ENCODE measurements at places on chromosomes 2 and 18.

DNA sequence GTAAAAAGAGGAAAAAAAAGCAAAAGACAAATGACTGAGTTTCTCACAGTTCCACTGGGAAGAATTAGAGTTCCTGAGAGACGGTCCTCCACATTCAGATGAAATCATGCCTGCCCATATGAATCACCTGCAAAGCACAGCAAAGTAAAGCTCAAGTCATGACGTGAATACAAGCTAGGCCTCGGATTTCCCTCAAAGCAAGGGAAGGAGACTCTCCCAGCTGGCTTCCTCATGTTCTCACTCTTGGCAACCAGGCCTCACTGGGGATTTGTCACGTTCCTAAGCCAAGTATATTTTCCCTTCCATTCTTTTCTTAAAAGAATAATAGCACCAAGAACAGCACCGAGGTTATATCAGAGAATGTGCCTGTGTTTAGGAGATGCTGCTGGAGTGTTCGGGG is 47.0 kb downstream of the CYP27C1 start:
- no peak for DNase-seq

DNA sequence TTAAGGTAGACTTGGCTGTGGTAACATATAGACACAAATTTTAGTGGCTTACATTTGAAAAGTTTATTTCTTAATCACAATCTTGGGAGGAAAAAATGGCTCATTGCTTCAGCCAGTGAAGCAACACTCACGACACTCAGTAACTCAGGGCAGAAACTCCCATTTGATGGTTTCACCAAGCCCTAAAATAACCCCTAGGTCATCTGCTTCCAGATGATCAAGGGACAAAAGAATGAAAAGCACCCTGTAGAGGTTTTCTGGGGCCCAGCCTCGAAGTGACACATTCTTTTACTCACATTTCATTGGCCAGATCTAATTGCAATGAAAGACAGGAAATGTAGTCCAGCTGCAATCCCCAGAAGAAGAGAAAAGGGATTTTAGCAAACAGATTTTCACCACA is 275.9 kb downstream of the TMX3 start:
- DNase-seq: no peak

- DNase-seq: no peak
Measured at GRCh38 chr2:18362696-18363095, 197.8 kb downstream of the RDH14 start.

- DNase-seq: no peak
Measured at GRCh38 chr2:48249025-48249424, 280.9 kb upstream of the STON1 start.

DNA sequence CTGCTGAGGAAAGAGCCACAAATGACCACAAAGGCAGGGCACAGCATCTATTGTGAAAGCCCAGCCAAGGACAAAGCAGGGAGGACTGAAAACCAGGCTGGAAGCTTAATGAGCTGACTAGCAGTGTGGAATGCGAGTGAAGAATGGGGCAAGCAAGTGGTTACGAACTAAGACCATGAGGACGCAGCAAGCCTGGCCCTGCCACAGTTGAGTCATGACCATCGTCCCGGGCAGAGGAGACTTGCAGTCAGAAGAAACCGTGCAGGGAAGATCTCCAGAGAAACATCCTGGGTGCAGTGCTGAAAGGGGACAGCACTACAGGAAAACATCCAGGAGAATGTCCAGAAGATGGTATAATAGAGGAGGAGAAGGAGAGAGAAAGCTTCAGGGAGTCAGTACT is 120.5 kb upstream of the GYPC start:
- DNase-seq: no peak

DNA sequence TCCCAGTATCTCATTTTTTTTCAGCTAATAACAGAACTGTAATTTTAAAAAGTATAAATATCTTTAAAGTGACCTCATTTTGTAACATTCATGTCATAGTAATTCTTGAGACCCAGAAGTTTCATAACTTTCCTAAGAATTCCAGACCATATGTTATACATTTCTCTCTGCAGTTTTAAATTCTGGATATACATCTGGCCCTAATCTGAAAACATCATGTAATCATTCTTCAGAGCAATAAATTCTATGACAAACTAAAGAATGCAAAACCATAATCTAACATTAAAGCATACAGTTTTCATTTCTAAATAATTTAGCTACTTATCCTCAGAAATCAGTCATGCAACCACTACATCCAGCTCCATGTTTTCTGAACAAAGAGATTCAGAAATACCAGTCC is 198.3 kb upstream of the SLC35G4 start:
- no peak for DNase-seq

GRCh38 chr2:234528410-234529148 is 31.7 kb upstream of the ARL4C start:
- no peak for DNase-seq

- no peak for DNase-seq
Measured at GRCh38 chr2:226575928-226576327, 223.7 kb downstream of the IRS1 start.

DNA sequence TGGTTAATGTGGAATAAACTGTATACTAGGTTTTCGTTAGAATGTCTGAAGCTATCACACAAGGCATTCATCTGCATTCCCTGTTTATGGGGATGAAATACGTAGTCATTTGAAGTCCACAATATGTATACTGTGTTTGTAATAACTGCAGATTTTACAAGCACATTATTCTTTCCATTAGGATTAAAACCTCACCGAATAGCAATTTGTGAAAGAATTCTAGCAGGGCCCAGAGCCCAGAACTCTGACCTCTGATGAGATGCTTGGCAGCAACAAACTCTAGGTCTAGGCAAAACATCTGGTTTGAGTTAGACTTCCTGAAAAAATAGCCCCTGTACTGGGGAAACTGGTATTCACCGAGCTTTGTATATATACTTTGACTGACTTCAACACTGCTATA is 158.2 kb downstream of the SRBD1 start:
- DNase-seq: no peak

GRCh38 chr18:67995769-67996168 is 479.2 kb upstream of the DSEL start:
- DNase-seq: no peak

DNA sequence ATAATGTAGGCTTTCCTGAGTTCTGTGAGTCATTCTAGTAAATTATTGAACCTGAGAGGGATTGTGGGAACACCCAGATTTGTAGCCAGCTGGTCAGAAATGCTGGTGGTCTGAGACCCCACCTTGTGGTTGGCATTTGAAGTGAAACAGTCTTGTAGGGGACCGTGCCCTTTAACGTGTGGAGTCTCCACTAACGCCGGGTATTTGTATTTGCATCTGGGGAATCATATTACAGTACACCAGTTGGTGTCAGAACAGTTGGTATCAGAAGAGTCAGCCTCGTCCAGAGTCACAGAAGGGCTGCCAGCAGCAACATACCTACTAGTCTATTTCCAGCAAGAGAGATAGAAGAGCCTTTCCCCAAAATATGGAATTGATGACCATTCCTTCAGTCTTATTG is 38.3 kb upstream of the PTPN4 start:
- no peak for DNase-seq

DNA sequence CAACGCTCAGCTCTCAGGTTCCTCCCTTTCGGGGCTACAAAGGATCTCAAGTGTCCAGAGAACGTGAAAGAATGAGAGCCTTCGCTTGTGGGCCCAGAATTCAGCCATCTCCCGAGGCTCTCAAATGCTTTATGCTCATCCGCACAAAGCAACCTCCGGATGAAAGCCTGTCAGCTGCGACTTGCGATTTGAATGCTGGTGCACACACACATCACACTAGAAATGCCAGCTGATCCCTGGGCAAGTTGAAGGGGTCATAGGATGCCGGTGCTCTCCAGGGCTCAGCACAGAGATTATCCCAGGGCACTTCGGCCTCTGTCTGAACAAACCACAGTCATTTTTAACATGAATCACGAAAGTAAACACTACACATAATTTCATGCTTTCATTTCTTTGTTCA is 141.8 kb upstream of the MYT1L start:
- no peak for DNase-seq

GRCh38 chr2:120472891-120473309 is 127.0 kb downstream of the INHBB start:
- no peak for DNase-seq

- DNase-seq: no peak
Measured at GRCh38 chr2:51218047-51218446, 186.1 kb upstream of the NRXN1 start.

- no peak for DNase-seq
Measured at GRCh38 chr2:64234150-64234549, 89.9 kb upstream of the PELI1 start.

GRCh38 chr2:161107265-161107664 is 53.0 kb upstream of the TANK start:
- DNase-seq: no peak

GRCh38 chr18:3481696-3482210 is 31.8 kb downstream of the TGIF1 start:
- peak; percentile 52 for DNase-seq

GRCh38 chr2:36770542-36771287 is 74.2 kb downstream of the VIT start:
- DNase-seq: peak; percentile 64

GRCh38 chr18:50053111-50053510 is 141.8 kb downstream of the MYO5B start:
- no peak for DNase-seq

- no peak for DNase-seq
Measured at GRCh38 chr18:56889621-56890020, 238.5 kb downstream of the WDR7 start.

GRCh38 chr2:112688086-112688880 is 32.5 kb upstream of the NT5DC4 start:
- DNase-seq: no peak

GRCh38 chr18:36186461-36187192 is 670 bp upstream of the MOCOS start:
- DNase-seq: peak; percentile 62

DNA sequence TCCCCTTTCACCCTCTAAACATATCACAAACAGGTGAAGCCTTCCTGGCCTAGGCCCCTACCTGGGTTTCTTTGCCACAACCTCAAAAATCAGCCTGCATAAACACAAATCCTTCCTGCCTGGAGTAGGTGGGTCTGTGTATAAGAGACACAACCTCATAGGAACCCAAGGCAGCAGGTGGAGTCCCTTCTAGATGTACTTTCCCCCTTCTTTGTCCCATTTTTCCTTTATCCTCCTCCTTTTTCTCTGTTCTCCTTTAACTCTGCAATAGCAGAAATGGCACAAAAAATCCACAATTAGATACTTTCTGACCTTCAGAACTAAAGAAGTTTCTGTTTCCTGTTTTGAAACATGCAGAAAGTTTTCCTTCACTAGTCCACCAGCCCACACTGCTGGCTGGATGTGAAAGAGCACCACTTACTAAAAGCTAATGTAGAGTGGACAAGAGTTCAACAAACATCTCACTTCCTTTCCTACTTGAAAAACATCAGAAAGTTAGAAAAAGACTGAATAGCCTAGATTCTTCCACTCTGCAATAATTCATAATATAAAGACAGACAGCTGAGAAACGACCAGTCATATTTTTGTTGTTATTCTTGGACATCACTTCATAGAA is 11.2 kb downstream of the SLC40A1 start:
- DNase-seq: no peak

- DNase-seq: no peak
Measured at GRCh38 chr2:74177696-74178095, 983 bp downstream of the MOB1A start.

- DNase-seq: no peak
Measured at GRCh38 chr2:28137221-28137620, 246.7 kb downstream of the BABAM2 start.

DNA sequence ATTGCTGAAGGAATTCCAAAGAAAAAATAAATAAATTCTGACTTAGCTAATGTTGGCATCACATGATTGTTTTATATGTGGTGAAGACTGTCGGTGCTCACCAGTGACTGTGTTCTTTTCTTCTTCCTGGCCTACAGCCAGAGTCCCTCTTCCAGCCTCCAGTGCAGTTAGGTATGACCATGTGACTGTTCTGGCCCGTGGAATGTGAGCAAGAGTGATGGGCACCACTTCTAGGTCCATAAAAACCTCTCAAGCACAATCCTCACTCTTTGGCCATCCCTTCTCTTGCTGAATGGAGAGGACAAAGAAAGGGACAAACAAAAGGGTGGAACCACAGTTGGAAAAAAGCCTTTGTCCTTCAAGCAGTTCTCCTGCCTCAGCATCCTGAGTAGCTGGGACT is 39.0 kb upstream of the BMPR2 start:
- DNase-seq: no peak

DNA sequence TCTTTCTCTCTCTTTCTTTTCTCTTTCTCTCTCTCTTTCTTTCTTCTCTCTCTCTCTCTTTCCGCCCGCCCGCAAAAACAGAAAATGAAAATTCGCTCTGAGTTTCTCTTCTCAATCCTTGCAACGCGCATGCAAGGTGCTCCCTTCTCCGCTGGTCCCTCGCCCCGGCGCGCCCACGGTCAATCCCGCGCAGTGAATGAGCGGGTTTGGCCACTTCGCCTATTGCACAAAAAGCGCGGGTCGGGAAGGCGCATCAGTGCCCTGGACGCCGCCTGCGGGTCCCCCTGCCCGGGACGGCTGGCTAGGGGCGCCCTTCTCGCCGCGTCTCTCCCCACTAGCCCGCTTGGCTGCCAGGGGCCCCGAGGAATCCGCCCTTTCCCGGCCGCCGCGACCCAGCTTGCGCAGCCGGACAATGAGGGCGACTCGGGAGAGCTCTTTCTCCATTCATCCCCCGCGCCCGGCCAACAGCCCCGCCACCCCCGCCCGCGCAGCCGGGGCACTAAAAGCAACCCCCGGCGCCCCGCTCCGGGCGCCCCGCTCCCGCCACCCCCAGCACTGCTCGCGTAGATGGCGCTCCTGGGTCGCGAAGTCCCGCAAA is 706 bp downstream of the LAMA1 start:
- peak; percentile 73 for DNase-seq

- DNase-seq: peak; percentile 66
Measured at GRCh38 chr2:219104107-219105035, 43.6 kb upstream of the IHH start.

GRCh38 chr2:99821984-99822383 is 320.4 kb downstream of the AFF3 start:
- no peak for DNase-seq

DNA sequence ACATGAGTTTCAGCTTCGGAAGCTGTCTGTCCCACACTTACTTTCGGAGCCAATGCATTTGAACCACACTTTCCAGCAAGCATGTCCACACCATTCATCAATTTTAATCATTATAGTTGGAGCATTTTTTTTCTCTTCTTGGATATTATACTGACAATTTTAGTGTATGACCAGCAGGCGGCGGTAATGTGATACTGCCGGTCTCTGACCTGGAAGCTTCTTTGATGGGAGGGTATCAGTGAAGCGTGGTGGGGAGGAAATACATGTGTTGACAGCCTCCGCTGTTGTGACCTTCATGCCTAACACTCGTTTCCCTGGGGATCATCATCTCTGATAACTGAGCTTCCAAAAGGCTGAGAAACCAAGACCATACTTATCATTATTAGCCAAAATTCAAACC is 231.7 kb downstream of the GBX2 start:
- DNase-seq: no peak

DNA sequence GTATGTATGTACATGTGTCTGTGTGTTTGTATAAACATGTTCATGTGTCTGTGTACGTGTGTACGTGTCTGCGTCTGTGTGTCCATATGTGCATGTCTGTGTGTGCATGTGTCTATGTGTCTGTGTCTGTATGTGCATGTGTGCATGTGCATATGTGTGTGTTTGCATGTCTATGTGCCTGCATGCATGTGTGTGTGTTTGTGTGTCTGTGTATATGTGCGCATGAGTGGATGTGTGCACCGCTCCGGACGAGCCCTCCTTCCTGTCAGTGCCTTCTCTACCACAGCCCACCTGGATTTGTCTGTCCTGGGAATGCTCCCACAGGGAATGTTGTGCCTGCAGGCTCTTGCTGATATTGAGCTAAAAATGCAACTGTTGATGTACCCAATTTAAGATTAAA is 113.3 kb upstream of the EPC2 start:
- no peak for DNase-seq

GRCh38 chr2:129377078-129377469 is 602.4 kb upstream of the RAB6C start:
- DNase-seq: no peak
